ENCODE measurements at places on chromosomes 11 and 22.

DNA sequence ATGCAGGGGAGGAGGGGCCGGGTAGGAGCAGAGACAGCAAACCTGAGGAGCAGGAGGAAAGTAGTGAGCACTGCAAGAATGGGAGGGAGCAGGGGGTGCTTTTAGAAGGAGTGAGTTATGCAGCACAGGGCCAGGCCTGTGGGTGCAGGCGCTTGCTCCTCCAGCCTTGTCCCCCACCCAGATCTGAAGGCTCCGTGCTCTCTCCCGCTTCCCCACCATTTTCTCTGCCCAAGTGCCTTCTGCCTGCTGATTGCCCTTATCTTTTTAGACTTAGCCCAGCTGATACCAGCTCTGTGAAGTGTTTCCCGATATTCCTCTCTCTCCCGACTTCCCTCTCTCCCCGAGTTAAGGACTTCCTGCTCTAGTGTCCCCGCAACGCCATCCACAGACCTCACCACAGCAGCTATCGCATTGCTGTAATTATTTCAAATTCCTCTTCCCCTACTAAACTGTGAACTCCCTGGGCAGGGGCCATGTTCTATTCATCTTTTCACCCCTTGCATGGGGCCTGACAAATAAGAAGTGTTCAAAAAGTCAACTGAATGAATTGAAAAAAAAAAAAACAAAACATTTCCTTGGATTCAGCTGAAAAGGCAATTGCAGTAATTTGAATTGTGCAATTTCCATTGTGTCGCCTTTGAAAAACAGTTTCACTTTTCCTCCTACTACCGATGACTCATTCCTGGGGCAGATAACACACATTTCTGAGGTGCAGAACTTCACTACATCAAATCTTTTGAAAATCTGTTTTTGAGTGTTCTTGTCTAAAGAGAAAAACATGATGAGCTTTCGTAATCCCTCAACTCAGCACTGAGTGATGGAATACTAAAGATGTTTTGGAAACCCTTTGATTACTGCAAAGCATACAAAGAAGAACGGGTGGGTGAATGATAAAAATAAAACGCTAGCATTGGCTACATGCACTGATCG lies 69.7 kb upstream of the BMAL1 start:
- DNase-seq, result peak; percentile 58

GRCh38 chr11:66548041-66548440 lies 1.3 kb downstream of the ACTN3 start:
- no peak for DNase-seq

- DNase-seq, result no peak
Observed at GRCh38 chr11:114166362-114166761, 106.9 kb downstream of the ZBTB16 start.

GRCh38 chr11:488992-489391 lies 18.1 kb downstream of the RNH1 start:
- no peak for DNase-seq

GRCh38 chr11:19281041-19281440 lies 40.3 kb upstream of the E2F8 start:
- no peak for DNase-seq

GRCh38 chr11:104402812-104403521 lies 239.0 kb upstream of the PDGFD start:
- no peak for DNase-seq

GRCh38 chr11:73340164-73340563 lies 32.1 kb downstream of the ARHGEF17 start:
- DNase-seq, result no peak

DNA sequence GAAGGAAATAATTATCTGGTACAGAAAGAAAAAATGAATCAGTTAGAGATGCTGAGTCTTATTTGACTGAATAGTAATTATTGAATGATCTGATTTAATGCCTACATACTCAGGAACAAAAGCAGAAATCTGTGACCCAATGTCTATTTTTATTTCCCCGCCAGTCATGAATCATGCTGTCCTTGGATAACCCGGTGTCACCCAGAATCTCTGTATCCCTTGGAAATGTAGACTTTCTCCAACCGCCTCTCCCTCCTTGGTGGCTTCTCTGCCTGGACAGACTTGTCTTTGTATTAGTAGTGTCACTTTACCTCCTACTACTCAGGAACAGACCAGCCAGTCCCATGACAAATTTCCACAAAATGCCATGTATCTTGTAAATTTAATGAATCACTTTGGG lies 173.3 kb upstream of the PDGFD start:
- no peak for DNase-seq

- no peak for DNase-seq
Observed at GRCh38 chr11:36097219-36097650, 153.4 kb downstream of the LDLRAD3 start.

DNA sequence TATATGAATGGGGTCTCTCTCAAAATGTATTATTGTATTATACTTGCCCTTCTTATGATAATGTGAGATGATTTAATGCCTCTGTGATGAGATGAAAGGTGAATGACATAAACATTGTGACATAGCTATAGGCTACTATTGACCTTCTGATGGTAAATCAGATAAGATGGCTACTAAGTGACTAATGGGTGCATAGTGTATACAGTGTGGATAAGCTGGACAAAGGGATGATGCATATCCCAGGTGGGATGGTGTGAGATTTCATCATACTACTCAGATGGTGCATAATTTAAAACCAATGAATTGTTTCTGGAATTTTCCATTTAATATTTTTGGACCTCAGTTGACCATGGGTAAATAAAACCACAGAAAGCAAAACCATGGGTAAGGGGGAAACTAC lies 243.5 kb downstream of the SBF2 start:
- DNase-seq, result no peak

GRCh38 chr11:16326679-16327297 lies 29.6 kb downstream of the SOX6 start:
- DNase-seq, result no peak

- peak; percentile 39 for DNase-seq
Observed at GRCh38 chr11:64086258-64087123, 50.8 kb downstream of the FLRT1 start.

DNA sequence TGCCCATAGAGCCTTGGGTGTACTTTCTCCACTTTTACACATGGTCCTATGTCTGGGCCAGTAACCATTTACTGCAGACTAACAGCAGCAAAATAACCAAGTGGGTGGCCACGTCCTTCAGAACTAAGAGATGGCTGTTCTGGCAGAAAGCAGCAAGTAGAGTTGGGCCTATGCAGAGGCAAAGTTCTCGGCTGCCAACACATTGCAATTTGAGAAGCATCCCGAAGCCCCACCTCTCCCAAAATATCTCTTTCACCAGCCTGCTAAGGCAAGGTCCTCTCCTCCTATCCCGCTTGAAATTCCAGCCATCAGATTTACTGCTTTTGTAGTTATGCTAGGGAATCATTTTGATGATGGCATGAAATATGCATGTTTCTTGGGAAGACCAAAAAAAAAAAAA lies 118.5 kb upstream of the APOA1 start:
- DNase-seq, result no peak

DNA sequence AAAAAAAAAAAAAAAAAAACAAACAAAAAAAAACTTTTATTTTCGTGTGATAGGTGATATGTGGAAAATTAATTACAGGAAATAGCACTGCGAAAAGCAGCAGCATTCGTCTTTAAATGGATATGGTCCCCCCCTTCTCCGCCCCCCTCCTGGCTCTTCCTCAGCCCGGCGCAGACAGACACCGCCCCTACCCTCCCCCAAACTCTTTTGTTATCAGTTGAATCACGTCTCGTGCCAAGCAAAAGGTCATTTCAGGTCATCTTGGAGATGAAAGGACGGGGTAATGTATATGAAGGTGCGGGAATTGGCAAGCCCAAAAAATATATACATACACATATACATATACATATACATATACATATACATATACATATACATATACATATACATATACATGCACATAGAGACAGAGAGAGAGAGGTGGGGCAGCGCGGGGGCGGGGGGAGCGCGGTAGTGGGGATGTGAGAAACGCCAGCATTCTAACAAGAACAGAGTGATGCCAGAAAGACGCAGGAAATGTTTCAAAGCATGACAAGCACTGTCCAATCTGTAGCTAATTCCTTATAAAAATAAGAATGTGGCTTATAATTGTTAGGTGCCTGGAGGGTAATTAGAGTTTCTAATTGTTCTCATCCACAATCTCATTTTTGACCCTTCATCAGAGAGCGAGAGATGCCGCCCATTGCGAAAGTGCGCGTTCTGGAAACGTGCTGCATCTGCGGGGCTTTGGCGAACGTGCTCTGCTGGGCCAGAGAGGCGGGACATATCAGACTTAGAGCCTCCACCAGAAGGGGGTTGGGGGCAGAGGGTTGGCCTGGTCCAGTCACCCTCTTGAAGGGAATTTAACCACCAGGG lies 214.5 kb upstream of the UBASH3B start:
- DNase-seq, result peak; percentile 53

DNA sequence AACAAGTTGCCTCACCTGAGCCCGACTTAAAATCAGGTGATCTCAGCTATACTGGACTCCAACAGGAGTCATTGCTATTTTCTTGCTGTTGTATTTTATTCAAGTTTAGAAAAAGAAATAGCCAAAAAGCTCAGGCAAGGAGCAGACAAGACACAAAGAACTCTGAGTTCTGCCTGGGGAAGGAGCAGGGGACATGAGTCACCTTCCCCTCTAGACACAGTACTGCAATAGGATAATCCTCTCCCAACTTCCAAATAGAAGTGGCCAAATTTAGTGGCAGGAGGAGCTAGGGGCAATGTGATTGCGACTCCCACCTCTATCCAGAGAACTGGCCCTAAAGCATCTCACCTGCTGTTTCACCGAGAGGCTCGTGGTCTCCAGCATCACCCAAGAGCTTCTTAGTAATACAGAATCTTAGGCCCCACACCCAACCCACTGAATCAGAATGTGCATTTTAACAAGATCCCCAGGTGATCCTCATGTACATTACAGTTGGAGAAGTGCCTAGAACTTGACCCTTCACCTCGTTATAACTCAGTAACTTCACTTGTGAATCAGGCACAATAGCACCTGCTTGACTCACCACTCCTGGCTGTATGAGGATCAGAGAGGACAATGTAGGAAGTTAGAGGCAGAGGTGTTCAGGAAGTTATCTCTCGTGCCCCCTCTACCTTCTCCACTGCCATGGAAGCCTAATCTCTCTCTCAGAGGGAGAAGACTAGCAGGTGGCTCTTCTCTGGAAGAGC lies 56.8 kb upstream of the FBXO3 start:
- DNase-seq, result no peak

DNA sequence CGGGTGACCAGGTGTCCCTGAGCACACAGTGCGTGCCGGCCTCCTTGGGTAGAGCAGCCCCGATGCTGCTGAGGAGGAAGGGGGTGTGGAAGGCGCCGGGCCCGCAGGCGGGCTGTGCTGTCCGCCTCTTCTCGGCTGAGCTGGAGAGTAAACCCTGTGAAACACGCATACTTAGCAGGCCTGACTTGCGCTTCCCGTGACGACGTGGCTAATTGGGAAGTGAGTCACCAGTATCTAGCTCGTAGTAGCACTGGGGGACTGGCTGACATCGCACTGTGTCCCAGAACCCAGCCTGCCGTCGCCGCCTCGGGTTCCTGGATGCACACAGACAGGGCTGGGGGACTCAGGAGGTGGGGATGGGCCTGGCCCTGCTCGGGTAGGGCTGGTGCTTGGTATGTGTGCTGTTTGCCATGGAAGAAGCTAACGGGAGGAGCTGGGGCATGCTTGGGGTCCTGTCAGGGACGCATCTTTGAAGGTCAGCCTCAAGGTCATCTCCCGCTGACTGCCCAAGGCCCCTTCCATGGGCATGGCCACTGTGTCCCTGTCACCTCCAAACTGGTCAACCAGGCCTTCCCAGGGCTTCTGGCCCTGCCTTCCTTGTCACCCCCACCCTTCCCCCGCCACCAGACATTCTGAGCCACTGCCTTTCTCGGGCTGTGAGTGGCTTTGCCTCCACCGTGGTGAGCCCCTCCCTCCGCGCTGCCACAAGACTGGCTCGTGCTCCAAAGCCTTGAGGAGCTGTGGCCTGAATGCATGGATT lies 1327.0 kb downstream of the BRD1 start:
- DNase-seq, result no peak

GRCh38 chr11:18222814-18223421 lies 13.7 kb downstream of the SAA4 start:
- no peak for DNase-seq

GRCh38 chr11:19940831-19941230 lies 219.4 kb downstream of the DBX1 start:
- DNase-seq, result no peak

DNA sequence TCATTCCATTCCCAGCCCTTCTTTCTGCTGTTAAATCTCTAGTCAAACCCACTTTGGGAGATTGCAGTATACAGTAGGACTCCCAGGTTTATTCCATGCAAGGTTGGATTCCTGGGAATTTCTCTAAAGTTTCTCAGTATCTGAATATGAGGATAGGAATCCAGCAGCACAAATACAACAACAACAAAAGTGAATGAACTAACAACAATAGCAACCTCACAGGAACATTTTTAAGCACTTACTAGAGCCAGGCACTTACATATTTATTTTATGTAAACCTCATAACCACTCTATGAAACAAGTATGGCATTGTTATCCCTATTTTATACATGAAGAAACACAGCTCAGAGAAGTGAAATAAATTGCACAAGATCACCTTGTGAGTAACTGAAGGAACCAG lies 1.9 kb downstream of the MMP7 start:
- DNase-seq, result no peak

DNA sequence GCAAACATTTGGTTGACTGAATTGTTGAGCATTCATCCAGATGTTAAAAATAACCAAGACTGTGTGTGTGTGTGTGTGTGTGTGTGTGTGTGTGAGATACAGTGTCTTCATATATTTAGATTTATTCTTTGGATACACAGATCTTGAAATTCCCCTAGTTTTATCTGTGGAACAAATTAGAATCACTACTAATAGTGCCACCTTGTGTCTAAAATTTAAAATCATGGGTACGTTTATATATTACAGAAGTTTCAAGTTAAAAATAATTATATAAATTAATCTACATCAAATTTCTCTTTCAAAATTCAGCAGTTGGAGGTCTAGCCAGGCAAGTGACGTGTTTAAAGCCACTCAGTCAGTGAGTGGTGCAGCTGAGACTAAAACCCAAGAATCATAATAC lies 1566.2 kb upstream of the TENM4 start:
- no peak for DNase-seq

DNA sequence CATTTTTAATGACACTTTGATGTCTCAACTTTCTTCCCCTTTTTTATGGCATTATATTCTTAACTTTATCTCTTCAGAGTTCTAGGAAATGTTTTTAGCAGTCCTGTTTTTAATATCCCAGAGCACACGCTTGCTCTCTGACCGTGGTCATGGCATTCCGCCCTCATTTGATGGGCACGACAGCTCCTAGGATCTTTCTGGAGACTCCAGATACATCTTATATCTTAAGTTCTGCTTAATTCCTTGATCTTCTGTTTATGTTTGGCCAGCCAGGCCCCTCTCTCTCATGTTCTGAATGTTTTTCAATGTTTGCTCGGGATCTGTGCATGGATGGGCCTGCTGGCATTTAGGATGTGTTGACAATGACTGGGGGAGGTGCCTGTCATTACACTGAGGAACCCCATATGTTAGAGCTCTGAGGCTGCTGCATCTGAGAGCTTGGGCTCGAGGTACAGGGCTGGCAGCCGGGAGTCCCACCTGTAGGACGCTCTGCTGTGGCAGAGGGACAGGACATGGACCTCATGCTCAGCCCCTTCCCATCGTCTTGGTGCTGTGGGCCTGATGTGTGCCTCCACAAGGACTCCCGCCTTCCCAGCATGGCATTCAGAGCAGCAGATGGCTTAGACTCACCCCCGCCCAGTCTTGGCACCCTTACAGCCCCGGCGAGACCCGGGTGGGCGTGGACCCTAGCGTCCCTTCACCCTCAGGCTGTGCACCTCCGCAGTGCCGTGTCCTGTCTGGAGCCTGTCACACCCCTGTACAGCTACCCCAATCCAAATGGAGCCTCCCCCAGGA lies 75.0 kb downstream of the CDKN1C start:
- DNase-seq, result no peak

- DNase-seq, result no peak
Observed at GRCh38 chr11:23205156-23205871, 345.0 kb upstream of the CCDC179 start.

GRCh38 chr11:131409345-131409744 lies 38.9 kb downstream of the NTM start:
- DNase-seq, result no peak
